ENCODE measurements at places on chromosomes 16 and 17.

DNA sequence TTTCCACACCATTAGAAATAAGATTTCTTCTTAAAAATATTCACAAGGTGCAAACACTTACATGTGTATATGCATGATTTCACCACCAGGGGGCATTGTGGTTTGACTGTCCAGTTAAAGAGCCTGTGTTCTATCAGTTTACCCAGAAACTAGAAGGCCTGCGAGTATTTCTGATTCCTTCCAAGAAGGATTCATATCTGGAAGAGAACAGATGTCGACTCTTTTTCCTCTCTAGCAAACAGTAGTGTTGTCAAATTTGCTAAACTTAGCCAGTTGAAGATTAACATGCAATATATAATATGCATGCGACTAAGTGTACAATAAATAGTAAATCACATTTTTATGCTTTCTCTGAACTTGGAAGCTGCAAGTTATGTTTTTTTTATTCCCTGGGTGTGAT is 404.1 kb downstream of the WWOX start:
- no peak for DNase-seq

GRCh38 chr17:19238167-19238505 is 970 bp downstream of the EPN2 start:
- DNase-seq = peak; percentile 33

DNA sequence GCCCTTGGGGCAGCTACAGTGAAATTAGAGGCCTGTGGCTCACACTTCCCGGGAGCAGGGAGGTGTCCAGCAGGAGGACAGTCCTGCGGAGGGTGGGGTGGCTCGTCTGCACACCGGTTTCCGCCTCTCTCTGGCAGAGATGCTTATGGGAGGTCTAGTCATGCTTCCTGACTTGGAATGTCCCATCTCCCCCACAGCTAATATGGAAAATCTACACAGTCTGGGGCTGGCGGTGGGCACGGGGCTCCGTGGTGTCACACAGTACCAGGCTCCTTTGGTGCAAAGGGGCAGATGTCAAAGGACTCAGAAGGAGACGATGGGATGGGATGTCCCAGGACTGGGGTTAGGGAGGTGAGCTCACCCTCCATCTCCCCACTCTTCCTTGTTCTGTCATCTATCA is 44.1 kb upstream of the DOC2B start:
- peak; percentile 4 for DNase-seq

- DNase-seq = no peak
Measured at GRCh38 chr16:51445250-51445649, 294.2 kb upstream of the SALL1 start.

GRCh38 chr16:52953215-52953614 is 99.5 kb downstream of the CHD9NB start:
- DNase-seq = no peak

All from left ventricle myocardium inferior (tissue), 1 donor.